Frontal cortex (tissue), 4 donors: ENCODE measurements at places on chromosomes 12 and 14. TPM values are rescaled to one million over a fixed set of nuclear protein-coding genes. Genes with fewer than 3 reads are reported as not detected.
A peak's percentile ranks its signal among the peaks of the same experiment; 100 is the strongest.

GRCh38 chr12:68559984-68560850, 50.5 kb upstream of the RAP1B start:
- no peak for DNase-seq

DNA sequence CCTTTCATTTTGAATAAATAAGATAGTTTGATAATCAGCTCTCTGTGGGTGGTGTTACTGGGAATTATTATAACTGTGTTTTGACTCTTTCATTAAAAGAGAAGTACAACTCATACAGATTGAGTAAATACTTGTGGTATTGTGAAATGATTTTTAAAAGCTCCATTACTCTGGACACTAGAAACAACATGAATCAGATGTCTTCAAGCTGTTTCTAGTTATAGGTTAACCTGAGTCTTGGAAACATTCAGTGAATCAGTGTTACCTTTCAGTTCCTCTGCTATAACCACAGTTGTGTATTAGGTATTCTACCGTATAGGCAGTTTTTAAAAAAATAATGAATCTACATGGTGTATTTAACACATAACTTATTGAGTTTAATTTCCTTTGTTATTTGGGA, 128.4 kb upstream of the SSTR1 start:
- DNase-seq, result no peak

DNA sequence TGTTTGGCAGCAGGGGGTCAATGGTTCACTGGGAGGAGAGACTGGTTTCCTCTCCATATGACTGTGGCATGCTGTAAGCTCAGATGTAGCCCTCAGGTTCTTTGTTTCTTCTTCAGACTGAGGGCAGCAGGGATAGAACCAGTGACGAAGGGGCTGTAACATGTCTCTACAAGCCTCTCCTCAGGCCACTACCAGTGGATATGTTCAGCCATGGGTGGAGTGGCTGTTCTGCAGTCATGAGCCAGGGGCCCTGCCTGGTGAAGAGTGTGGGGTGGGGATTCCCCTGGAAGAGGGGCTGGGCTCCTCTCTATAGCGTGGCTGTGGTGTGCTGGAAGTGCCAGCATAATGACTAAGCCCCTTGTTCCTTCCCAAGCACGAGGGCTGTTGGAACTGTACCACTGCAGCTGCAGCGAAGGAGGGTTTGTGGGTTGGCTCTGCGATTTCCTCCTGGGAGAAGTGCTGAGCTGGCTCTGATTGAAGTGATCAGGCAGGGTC, 55.8 kb downstream of the CMAS start:
- DNase-seq, result peak; percentile 16

GRCh38 chr12:95269892-95270291, 52.3 kb downstream of the VEZT start:
- no peak for DNase-seq

GRCh38 chr12:132460571-132460970, 29.4 kb upstream of the FBRSL1 start:
- DNase-seq, result no peak

DNA sequence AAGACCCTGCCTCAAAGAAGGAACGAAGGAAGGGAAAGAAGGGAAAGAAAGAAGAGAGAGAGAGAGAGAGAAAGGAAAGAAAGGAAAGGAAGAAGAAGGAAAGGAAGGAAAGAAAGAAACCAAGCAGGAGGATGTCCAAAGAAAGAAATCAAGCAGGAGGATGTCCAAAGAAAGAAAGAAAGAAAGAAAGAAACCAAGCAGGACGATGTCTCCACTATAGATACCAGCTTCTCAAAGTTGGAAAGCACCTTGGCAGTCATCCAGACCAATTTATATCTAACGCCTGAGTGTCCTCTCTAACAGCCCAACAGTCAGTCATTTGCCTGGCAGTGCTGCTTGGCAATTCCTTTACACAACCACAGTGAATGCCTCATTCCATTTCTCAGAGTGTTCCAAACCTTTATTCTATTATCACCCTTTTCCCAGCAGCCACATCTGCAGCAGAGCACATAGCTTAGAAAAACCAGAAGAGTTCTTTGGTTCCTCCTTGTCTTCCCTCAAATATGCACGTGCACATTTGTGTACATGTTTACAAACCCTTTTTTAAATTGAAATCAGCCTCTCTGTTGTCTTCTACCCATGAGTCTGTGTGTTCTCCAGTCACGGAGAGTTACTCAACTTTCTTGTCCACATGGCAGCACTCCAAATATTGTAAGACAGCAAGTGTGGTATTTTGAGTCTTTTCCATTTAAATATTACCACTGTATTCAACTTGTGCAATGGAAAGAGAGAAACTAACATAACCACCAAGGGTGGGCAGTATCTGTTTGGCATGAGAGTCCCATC, 138.4 kb downstream of the STXBP6 start:
- no peak for DNase-seq

The ALDH2 gene
- total RNA-seq, result 24.1 TPM

The PRB2 gene
- not detected for total RNA-seq

The DACT1 gene
- total RNA-seq, result 203 TPM
